AG04450 (cell line): ENCODE measurements at places on chromosomes 1 and 21. TPM values are rescaled to one million over a fixed set of nuclear protein-coding genes. Genes with fewer than 3 reads are reported as not detected.

Gene MLLT11
- polyA plus RNA-seq: 25.2 and 28.3 TPM in 2 replicates

Gene PTCH2
- 0.20 and 0.36 TPM in 2 replicates for polyA plus RNA-seq

Gene FLG2
- not detected in 2 replicates for polyA plus RNA-seq

Gene BCL10
- 17.2 and 19.4 TPM in 2 replicates for polyA plus RNA-seq

Gene PRDM16
- polyA plus RNA-seq: 0.06 and 0.16 TPM in 2 replicates

GRCh38 chr1:29251164-29252124, 15.1 kb downstream of the PTPRU start:
- no peak for DNase-seq

GRCh38 chr1:63635681-63636080, 42.5 kb downstream of the PGM1 start:
- peak; percentile 10 for DNase-seq

GRCh38 chr21:14554948-14555347, 8.8 kb upstream of the SAMSN1 start:
- DNase-seq: no peak

GRCh38 chr1:32899586-32900296, 1.4 kb downstream of the TMEM54 start:
- DNase-seq: no peak

GRCh38 chr1:208211921-208212843, 32.0 kb downstream of the PLXNA2 start:
- no peak for DNase-seq

DNA sequence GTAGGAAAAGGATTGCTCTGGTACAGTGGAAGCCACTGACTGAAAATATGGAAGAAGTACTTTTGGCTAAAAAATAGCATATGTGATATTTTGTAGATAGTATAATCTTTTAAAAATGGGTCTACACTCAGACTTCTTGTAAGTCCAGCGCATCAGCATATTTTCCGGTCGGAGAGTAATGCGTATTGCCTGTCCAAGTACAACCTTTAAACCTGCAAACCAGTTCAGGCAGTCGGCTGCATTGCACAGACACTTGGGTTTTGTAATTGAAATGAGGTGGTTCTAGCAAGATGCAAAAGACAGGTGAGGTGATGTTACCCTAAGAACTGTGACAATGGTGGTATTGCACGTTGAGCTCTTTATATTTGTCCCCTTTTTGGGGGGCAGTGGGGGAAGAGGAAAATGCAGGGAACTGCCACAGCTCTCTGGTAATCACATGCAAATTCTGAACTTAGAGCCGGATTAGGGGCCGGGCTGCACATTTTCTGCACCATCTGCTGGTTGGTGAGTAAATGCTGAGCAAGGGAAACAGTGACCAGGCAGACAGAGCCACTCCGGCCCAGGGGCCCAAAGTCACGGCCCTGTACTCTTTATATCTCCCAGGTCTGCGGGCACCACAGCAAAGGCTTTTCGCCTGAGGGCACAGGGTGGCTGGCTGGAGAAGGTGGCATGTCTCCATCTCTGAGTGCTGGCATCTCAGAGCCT, 2.3 kb downstream of the GPR137B start:
- DNase-seq: no peak

DNA sequence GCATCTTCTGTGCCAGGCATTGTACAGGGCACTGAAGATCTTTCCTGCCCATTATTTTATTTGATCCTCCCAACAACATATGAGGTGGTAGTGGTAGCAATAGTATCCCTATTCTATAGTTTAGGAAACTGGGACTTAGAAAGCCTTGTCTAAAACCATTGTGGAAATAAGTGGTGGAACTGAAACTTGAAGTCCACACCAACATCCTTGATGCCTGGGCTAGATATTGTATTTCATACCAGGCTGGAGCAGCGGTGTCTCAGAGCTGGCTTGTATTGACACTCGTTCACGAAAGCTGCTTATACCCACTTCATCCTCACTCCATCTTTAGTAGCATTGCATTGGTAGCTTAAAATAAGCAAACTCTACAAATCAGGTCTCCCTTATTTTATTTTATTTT, 9.7 kb upstream of the CTSS start:
- DNase-seq: no peak

DNA sequence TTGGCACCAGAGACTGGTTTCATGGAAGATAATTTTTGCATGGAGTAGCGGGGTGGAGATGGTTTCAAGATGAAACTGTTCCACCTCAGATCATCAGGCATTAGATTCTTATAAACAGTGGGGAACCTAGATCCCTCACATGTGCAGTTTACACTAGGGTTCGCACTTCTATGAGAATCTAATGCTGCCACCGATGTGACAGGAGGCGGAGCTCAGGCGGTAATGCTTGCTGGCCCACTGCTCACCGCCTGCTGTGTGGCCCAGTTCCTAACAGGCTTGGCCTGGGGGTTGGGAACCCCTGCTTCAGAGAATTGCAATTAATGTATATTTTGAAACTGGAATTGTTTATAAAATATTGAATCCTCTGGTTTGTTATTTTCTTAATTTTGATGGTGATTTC, 92.1 kb downstream of the NRIP1 start:
- no peak for DNase-seq

- DNase-seq: peak; percentile 15
Measured at GRCh38 chr1:43207229-43207853, 35.2 kb downstream of the CFAP57 start.

- DNase-seq: no peak
Measured at GRCh38 chr1:234276151-234276788, 97.0 kb upstream of the COA6 start.

- no peak for DNase-seq
Measured at GRCh38 chr21:42567861-42568260, 54.2 kb downstream of the SLC37A1 start.

DNA sequence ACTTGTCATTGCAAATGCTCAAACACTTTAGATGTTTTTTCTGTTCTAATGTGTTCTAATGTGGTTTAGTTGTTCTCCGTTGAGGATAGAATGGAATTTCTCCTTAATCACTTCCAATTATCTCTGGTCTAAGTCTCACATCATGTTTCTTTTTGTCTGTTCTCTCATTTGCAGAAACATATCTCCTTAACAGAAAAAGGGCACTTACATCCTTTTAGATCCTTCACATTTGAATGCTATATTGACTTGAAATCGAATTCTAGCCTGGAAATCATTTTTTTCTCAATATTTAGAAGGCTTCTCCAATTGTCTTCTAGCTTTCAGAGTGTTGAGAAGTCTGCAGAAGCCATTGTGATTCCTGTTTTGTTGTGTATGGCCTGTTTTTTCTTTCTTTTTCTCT, 7.3 kb upstream of the SAMSN1 start:
- no peak for DNase-seq

DNA sequence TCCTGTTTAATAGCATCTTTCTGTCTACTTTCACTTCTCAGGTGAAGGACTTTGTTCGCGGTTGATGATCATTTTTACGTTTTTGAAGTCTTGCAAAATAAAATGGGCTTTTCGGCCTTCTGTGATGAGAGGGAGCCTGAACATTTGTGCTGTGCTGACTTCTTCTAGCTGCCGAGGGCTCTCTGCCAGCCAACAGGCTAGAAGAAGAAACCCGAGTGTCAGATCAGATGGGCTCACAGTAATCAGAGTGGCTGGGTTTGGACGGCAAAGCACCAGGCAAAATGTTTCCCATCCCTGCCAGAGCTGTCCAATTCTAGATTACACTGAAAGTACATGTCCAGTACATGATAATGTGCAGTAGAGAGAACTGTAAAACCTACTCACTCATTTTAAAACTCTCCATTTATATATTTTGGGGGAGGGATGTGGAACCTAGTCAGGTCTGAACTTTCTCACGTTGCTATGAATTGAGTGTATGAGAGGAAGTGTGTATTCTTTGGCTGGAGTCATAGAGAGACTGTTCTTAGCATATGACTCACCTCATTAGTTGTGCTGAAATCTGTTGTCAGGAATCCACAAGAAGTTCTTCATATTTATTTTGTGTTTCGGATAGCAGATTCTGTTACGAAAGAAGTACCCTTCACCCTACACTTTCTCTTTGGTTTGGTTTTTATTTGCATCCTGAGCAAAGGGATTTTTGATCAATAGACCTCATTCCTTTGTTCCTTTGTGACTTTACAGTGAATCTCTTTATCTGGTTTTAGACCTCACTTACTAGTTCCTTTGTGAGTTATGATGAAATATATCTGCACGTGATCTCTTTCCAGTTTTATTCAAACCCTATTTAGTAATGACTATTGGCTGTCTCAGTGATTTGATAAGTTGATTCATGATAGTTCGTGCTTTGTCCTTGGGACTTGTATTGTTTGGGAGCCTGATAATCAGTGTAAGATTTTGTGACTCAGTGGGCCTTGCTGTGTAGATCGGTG, 4.8 kb downstream of the ATP1A1 start:
- peak; percentile 75 for DNase-seq

DNA sequence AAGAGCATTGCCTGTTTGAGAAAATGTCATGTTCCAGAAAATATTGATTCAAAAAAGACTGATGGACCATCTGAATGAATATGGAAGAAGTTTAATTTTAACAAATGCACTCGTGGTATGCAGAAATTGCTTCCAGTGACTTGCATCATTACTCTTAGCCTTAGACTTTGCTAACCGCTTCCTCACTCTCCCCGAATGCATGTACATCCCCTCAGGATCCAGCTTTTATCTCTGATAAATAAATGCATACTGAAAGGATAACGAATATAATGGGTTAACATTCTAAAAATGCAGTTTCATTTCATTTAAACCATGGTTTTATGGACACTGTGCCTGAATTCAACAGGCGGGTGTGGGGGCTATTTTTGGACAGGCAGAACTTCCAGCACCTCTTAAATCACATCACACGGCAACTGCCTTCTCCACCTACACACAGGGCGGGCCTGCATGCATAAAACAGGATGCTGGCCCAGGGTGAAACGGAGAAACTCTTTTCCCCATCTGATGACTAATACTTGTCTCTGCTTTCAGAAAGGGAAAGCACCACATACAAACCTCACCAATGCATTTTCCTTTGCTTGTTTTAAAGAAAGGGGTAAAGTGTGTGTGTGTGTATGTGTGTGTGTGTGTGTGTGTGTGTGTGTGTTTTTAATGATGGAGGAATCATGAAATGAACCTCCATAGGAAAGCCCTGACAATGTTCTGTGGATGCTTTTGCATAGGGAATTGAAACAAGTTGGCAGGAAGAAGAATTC, 48.7 kb downstream of the SPAG17 start:
- DNase-seq: peak; percentile 58

- no peak for DNase-seq
Measured at GRCh38 chr1:156281281-156281680, 1.3 kb downstream of the SMG5 start.

DNA sequence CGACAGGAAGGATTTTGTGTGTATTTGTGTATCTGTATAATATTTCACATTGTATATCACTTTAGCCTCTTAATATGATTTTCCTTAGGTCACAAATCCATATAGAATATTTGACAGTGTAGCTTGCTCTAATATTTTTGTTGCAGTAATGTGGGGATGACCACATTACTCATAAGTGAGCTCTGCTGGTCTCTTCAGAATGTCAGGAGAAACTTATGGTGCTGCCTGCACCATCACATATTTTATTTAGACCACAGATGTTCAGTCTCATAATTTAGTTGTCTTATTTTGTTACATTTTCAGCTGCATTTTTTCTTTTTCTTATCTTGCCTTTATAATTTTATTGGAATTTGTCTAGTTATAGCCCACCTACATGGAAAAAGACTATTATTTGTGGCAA, 205.3 kb downstream of the PBX1 start:
- DNase-seq: no peak

DNA sequence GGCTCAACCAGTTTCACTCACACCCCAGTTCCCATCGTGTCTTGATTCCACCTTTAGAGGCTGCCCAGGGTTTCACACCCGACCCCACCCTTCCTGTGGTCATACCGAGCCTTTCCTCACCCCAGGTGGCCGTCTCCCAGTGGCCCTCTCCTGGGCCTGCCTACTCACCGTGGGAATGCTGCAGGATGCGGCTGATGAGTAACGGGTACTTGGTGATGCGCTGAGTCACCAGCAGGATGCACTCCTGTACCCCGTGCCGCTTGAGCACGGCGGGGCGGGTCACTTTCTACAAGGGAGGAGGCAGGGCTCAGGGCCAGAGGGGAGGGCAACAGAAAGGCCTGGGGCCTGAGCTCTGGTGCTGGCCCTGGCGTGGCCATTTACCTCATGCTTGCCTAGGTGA, 16.4 kb downstream of the ARHGEF2 start:
- peak; percentile 78 for DNase-seq

- peak; percentile 4 for DNase-seq
Measured at GRCh38 chr1:152869808-152870419, 8.2 kb upstream of the SMCP start.

- no peak for DNase-seq
Measured at GRCh38 chr1:109627692-109628399, 8.2 kb downstream of the AMPD2 start.

DNA sequence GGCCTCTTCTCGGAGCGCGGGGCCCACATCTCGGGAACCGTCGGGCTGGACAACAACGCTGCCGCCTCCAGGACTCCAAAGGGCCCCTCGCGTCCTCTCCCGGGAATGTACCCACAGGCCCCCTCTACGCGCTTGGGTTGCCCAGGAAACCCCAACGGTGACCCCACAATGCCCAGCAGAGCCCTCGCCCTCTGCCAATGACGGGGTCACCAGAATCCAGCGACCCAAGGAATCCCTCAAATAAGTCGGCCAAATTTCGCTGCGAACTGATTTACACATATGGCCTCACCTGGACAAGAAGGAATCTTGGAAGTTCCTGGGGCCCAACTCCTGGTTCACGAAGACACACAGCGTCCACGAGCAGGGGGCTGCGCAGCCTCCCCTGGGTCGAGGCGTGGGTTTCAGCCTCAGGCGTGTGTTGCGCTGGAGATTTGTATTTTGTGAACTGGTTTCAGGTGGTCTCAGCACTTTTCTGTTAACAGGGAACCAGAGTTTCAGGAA, 78.1 kb downstream of the DESI2 start:
- no peak for DNase-seq

- no peak for DNase-seq
Measured at GRCh38 chr1:154960446-154961136, 991 bp downstream of the PYGO2 start.

GRCh38 chr1:206469933-206470691, at the start of gene IKBKE:
IKBKE (plus strand) TSS chr1:206470476; CDS start chr1:206473228, 2,752 bp downstream.
- DNase-seq: peak; percentile 42

DNA sequence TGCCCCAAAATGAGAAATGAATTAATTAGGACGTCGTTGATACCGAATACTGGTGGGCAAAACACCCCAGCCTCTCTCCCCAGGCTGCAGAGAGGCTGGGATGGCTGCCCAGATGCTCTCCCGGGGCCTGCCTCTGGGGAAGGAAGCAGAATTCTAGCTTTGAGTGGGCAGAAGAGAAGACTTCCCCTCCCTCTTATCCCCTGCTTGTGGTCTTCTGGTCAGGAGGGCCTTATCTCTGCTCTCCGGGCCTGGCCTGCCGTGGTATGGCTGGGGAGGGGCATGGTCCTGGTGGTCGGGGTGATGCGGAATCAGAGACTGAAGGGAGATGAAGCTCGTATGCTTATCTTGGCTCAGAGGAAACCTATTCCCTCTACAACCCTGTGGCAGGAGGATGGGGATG, 9.8 kb upstream of the CSF3R start:
- DNase-seq: no peak

- DNase-seq: no peak
Measured at GRCh38 chr1:4090556-4090955, 190.5 kb upstream of the C1orf174 start.
